ENCODE measurements at places on chromosomes 11 and 22.
A peak's percentile ranks its signal among the peaks of the same experiment; 100 is the strongest.

GRCh38 chr11:3022982-3023381 lies 30.9 kb upstream of the NAP1L4 start:
- DNase-seq, result peak; percentile 76

GRCh38 chr11:111421251-111421650 lies 42.2 kb upstream of the POU2AF1 start:
- DNase-seq, result no peak

DNA sequence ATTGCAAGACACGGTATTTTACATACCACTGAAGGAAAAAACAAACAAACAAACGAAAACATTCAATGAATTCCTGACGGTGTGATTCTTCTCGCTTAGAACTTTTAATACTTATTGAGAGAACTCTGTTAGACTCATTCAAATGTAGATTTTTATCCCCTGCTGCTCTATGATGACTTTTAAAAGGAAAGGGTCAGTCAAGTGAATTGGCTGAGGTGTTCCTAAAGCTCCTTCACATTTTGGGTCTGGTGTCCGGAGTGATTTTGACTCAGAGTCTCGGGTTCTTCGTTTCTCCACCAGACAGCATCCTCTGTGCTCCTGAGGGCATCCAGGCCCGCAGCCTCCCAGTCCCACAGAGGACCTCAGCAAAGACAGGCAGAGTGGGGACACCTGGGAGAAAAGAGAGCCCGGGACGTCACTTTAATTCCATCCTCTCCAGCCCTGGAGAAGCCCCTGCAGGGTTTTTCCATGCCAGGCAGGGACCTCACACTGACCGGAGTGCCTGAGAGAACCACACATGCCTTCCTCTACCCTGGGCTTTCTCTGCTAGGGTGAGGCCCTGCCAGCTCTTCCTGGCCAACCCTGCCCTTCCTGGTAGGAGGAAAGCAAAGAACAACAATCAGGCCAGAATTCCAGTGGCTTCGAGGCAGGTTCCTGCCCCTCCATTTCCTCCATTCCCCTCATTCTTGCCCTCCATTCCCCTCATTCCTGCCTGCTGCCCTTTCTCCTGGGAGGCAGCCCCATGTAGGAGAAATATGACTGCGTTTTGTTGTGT lies 1.4 kb upstream of the CSF2RB start:
- no peak for DNase-seq

- DNase-seq, result no peak
Measured at GRCh38 chr11:45057938-45058646, 88.3 kb upstream of the PRDM11 start.

DNA sequence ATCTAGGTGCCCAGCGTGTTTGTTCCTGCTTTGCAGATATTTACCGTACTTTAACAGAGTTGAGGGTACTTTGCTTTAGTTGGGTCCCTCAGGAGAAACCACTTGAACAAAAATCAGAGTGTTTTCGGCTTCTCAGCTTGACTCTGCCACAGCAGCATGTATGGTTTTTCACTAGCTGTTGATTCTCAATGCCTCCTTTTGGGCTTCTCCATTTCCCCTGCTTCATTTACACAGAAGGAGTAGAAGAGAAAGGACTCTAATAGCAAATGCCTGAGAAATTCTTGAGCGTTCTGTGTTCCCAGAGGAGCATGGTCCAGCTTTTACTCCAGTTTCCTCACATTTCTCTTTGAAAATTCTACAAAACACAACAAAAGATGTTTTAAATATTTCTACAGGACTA lies 252.1 kb upstream of the CCDC179 start:
- no peak for DNase-seq

- DNase-seq, result no peak
Measured at GRCh38 chr11:19949606-19950005, 210.7 kb downstream of the DBX1 start.

DNA sequence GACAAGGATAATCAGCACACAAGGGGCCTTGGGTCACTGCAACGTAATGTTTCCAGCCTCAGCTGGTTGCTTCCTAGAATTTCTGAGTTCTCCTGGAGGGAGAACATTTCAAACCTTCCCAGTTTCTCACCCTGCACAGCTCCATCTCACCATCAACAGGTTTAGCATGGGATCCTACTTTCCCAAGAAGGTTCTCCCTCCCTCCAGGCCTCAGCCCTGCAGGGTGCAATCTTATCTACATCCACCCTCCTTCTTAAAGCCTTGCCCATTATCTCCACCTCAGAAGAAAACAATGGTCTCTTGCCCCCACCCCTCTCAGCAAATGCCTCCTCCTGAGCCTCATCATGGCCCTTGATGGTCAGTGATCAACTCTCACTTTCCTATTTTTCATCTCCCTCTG lies 23.6 kb downstream of the CADM1 start:
- DNase-seq, result no peak

GRCh38 chr11:116078101-116078591 lies 573.9 kb upstream of the CADM1 start:
- DNase-seq, result no peak

GRCh38 chr22:40491990-40492631 lies 121.7 kb downstream of the SGSM3 start:
- DNase-seq, result peak; percentile 55

DNA sequence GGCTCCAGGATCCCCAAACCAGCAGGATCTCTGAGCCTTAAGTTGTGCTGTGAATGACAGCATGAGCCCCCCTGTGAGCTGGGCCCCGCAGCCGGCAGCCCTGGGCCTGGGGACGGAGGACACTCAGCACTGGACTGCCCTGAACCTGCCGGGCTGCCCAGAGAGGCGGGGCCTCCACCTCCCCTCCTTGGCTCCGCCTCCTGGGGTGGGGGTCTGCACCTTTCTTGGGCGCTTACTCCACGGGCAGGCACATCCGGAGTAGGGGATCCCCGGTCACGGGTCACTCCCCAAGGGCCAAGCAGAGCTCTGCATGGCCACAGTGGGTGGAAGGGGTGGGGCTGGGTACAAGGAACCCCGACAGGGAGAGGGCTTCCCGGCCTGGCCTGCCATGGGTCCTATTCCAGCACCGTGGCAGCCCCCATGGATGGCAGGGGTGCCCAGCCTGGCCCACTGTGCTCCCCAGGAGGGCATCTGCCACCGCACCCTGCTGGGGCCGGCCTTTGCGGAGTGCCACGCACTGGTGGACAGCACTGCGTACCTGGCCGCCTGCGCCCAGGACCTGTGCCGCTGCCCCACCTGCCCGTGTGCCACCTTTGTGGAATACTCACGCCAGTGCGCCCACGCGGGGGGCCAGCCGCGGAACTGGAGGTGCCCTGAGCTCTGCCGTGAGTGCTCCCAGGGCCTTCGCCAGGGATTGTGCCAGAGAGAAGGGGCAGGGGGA lies 5.4 kb downstream of the MUC5B start:
- no peak for DNase-seq

DNA sequence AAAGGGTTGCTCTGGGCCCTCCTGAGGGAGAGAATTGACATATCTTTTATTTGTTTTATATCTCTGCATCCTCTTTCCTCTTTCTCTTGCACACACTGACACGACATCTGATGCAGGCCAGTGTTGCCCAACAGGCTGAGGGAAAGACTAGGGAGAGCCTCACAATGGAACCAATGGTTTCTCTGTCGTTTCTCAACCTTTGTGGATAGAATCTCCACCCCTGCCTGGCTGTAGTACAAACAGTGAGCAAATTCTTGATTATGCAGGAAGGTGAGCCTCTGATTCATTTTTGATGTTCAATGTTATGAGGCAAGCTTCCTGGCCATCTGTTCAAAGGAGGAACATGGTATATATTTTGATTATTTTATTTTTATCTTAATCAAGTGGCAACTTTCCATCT lies 49.8 kb upstream of the PLET1 start:
- peak; percentile 50 for DNase-seq

DNA sequence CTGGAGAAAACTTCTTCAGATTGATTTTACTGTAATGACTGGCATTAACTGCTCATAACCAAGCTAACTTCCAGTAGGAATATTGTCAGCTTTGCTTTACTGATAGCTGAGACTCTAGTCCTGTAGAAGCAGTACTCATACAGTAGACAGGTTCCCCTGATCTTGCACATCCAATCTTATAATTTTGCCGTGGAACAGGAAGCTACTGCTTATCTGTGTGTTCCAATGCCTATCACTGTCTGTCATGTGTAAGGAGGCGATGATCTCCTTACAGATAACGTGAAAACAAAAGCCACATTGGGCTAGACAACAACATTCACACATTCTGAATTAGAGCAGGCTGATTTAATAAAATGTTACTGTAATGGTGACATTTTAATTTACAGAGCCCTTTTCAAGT lies 13.2 kb downstream of the HSD17B12 start:
- no peak for DNase-seq

- no peak for DNase-seq
Measured at GRCh38 chr11:133064152-133064877, 468.0 kb downstream of the OPCML start.

DNA sequence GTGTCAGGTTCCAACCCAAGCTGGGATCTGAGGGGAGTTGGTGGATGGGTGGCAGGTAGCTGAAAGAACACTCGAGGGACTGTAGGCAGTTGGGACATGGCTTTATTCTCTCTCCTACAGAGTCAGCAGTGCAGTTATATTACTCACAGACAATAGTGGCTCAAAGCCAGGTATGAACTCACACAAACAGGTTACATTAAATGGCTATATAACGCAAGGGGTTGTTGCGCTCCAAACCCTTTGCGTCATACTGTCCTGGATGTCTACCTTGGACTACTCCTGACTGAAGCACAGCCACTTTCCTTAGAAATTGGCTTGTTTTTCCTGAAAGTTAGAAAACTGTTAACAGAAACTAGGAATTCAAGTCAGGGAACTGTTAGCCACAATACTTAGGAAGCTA lies 66.4 kb upstream of the OR4B1 start:
- DNase-seq, result no peak

- DNase-seq, result no peak
Measured at GRCh38 chr11:59787816-59788215, 22.8 kb downstream of the MRPL16 start.

DNA sequence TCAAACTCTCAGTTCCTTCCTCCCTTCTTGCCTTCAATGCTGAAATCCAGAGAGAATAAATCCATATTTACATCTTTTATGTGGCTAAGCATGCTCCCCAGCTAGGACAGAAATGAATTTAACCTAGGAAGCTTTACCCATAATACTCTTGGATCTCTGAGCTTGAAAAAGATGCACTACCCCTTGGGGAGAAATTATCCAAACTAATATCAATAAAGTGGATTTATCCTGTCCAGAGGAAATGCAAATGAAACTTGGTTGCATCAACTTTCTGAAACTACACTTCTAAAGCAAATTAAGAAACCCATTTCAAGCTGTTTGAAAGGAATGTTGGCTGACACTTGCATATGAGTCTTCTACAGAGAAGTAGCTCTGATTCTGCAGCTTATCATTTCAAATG lies 347.9 kb downstream of the TTC28 start:
- DNase-seq, result no peak

DNA sequence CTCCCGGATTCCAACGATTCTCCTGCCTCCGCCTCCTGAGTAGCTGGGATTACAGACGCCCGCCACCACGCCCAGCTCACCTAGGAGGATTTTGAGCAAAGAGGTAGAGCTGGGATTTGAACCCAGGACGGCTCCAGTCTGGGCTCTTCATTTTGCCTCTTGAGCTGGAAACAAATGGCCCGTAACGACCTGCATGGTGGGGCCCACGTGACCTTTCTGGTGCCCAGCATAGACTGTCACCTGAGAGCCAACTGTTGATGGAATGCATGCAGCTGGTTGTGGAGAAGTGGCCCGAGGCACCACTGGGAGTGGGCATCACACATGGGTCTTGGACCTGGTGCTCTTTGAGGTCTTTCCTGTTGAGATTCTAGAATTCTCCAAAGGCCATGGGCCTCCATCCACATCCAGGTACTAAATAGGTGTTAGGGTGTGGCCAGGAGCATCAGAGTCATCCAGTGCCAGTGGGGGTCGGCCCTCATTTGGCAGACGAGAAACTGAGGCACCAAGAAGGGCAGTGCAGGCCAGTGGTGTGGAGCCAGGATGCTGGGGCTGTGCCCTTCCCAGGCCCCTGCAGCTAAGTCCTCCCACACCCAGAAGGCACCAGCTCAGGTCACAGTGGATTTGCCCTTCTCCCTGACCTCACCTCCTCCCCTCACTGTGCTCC lies 3.9 kb downstream of the ATF4 start:
- DNase-seq, result no peak

GRCh38 chr11:45560155-45560912 lies 105.1 kb downstream of the CHST1 start:
- DNase-seq, result no peak

- no peak for DNase-seq
Measured at GRCh38 chr11:34483106-34483874, 30.3 kb downstream of the ELF5 start.

DNA sequence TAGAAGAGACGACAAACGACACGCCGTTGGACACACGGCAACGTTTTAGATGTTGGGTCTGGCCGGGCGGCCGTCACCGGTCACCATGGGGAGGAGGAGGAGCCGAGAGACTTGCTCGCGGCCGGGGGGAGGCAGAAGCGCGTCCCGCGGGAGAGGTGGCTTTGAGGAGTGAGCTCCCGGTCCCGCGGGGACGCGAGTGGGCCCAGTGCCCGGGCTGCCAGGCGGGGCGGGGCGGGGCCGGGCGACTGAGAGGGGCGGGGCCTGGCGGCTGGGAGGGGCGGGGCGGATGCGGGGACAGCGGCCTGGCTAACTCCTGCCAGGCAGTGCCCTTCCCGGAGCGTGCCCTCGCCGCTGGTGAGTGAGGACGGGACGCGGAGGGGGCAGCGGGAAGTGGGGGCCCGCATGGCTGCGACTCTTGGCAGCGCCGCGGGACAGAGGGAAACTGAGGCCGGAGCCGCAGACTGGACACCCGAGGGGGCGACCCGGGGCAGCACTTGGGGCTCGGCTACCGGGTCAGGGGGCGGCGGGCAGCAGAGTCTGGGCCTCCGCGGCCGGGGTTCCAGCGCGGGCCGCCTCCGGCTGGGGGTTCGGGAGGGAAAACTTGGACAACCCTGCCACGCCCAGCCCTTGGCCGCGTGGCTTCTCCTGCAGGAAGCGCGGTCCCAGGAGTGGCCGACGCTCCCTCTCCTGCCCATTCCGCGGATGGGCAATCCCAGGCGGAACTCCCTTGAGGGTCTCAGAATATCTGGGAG lies at the start of gene TSPO:
TSS of gene TSPO (plus strand) at position 309 of the 752 bp plus-strand sequence. CDS start 7,680 bp downstream, outside the sequence.
- peak; percentile 64 for DNase-seq

DNA sequence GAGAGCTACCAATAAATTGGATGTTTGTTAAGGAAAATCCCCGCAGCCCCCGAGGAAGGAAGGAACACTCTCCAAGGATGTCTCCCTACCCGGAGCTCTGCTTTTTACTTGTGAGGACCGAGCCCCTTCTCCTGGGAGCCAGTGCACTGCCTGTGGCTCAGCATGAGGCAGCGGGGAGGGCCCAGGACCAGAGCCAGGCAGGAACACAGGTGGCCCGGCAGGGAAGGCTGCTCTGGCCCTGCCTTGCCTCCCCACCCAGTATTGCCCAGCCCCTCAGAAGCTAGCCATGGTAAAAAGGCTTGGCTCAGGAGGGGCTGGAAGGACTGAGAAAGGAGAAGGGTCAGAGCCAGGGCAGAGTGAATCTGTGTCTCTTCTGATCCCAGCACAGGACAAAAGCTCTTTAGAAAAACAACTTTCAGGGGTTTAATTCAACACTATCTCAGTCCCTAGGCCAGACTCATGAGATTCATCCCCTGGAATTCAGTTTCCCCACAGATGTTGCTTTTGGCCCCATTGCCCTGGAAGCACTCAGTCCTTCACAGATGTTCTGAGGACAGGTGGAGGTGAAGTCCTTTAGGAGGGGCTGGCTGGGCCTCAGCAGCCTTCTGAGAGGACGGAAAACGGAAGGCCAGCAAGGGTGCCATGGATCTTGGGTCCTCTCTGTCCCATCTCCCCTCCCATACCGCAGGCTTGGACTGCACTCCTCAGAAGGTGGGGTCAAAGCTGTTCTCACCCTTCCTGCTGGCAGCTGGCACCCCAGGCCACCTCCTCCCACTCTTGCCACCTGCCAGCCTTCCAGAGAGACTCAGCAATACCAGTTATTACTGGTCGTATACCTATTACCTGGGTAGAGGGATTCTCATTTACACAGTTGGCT lies 318.9 kb downstream of the NTM start:
- no peak for DNase-seq

GRCh38 chr11:40513281-40513680 lies 946.2 kb downstream of the LRRC4C start:
- DNase-seq, result no peak

All from fibroblast of gingiva (primary cell).